Stimulated activated memory B cell treated with anti-CD40 and anti-IgM and Interleukin-4, amounts not matched to agents 10 μg/mL and 1 μg/mL and 100 μg/mL, for 72 hours (primary cell): ENCODE measurements at places on chromosomes 16 and 17.

- no peak for ATAC-seq
These were observed 194.4 kb upstream of the TOX3 start for GRCh38 chr16:52741351-52741750.

- peak; percentile 85 for ATAC-seq
These were observed 8.1 kb upstream of the KIFC3 start for GRCh38 chr16:57810197-57811031.

GRCh38 chr17:28622186-28622585 lies 8.2 kb upstream of the RSKR start:
- ATAC-seq: no peak

GRCh38 chr17:74394275-74394950 lies 27.1 kb downstream of the GPR142 start:
- no peak for ATAC-seq

DNA sequence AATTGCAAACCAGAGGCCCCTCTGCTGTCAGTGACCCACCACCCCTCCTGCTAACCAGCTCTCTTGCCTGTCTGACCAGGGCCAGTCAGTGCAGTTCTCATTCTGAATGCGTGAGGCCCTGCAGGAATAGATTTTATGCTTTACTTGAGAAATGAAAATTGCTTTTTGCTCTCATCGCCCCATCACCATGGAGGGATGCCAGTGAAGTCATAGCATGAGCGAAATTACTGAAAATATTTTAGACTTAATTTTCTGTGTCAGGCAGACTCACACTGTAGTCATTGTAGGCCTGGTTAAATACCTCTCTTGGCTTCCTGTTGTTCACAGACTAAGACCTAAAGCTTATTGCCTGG lies 490.5 kb upstream of the CDH5 start:
- ATAC-seq: no peak

DNA sequence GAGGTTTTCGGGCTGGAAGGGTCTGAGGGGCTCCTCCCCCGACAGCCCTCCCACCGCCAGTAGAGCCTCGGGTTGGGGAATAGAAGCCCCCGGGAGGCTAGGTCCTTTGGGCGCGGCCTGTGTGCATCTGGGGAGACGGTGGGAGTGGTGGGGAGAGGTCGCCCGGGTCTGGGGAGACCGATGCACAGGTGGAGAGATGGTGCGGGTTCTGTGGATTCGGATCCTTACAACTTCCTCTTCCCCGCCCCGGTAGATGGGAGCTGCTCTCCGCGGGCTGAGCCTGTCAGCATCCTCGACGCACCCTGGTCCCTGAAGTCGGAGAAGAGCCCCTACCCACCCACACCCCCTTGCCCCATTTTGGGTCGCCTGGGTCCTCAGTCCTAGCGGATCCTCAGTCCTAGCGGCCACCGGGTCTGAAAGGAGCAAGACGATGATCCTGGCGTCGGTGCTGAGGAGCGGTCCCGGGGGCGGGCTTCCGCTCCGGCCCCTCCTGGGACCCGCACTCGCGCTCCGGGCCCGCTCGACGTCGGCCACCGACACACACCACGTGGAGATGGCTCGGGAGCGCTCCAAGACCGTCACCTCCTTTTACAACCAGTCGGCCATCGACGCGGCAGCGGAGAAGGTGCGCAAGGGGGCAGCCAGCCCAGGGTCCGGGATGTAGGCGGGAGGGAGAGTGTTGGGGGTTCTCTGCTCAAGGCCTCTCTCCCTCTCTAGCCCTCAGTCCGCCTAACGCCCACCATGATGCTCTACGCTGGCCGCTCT lies 790 bp downstream of the BCKDK start:
- no peak for ATAC-seq

GRCh38 chr16:3094289-3095027 lies 4.6 kb downstream of the ZSCAN10 start:
- ATAC-seq: no peak

DNA sequence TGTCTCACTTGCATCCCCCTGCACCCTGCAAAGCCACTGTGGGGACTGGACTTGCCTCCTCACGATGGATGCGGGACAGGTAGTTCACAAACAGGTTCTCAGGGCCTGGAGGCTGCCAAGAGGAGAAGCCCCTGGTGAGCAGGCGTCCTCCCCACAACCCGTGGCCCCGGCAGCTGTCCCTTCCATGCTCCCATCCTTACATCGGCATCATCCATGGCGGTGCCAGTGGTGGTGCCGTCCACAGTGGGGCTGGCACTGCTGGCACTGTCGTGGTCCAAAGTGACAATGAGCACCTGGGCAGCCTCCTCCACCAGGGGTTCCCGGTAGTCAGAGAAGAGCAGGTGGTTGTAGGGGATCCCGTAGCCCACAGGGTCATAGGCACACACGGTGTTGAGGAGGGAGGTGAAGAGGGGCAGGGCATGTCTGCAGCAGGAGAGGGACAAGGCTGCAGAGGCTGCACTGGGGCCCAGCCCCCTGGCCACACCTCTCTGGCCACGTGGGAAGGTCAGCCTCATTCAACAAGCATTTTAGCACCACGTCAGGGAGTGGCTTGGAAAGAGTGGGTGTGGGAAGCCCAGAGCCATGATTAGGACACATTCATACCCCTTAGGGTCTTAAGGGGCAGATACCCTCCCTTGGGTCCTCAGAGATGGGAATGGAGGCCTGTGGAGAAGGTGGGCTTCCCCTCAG lies 12.6 kb downstream of the HID1 start:
- ATAC-seq: no peak

- ATAC-seq: no peak
These were observed 16.4 kb downstream of the DHODH start for GRCh38 chr16:72024862-72025382.

GRCh38 chr16:88764913-88765349 lies 20.1 kb downstream of the PIEZO1 start:
- no peak for ATAC-seq

- no peak for ATAC-seq
These were observed 43.9 kb downstream of the AATF start for GRCh38 chr17:36992701-36993100.

- ATAC-seq: no peak
These were observed 29.9 kb downstream of the AP1G1 start for GRCh38 chr16:71778780-71779179.

DNA sequence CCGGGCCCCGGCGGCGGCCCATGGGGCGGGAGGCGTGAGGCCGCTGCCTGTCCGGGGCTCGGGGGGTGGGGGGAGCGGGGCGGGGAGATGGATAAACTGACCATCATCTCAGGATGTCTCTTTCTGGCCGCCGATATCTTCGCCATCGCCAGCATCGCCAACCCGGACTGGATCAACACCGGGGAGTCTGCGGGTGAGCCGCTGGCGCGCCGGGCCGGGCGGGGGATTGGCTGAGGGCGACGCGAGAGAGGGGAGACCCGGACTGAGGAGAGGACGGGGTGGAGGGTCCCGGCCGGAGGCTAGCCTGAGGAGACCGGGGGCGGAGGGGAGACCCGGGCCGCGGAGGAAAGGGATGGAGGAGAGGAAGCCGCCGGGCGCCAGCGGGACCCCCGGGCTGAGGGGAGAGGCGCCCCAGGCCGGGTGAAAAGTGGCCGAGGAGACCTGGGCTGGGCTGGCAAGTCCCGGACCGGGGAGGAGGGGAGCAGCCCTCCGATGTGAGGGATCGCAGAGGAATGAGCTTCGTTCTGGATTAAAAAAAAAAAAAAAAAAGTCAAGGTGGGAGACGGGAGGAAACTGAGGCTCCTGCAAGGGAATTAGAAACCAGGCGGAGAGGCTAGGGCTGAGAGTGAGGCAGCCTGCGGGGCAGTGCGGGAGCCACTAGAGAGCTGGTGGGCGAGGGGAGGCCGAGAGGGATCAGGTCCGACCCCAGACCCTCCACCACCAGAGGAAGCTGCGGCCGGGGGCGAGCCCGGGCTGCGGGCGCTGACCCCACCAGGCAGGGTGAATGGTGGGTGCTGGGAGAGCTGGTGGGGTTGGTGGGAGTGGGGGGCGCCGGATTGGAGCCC lies 526 bp downstream of the MOSMO start:
- peak; percentile 63 for ATAC-seq

DNA sequence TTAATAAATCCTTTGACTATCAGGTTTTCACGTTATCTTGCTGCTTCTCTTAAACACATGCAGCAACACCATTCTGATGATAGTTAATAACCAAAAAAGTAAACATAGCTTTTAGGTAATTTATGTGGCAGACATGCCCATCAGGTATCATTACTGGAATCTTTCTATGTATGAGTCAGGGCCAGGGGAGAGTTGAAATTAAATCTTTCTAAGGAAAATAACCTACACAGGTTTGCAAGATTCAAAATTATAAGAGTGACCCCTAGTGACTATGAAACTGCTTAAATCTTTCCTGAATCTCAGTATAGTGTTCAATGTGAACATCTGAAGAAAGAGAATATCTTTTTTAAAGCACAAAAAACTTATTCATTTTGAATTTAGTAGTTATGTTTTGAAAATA lies 666.6 kb downstream of the CDH11 start:
- no peak for ATAC-seq

GRCh38 chr17:41258406-41258805 lies 3.2 kb downstream of the KRTAP9-9 start:
- no peak for ATAC-seq

DNA sequence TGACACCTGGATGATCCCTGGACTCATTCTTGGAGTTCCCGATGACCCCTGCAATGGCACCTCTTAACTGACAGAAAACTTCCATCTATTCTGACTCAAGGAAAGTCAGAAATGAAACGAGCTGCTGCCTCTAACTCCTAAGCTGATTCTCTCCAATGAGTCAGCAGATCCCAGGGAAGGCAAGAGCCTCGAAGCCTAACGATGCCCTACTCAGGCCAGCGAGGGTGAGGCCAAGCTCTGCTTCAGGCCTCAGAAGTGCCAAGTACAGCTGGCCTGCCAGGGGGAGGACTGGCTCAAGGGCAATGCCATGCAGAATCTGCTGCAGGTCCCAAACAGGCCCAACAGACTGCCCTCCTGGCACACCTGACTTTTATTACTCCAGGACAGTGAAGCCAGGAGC lies 36.3 kb downstream of the PLXDC1 start:
- no peak for ATAC-seq

DNA sequence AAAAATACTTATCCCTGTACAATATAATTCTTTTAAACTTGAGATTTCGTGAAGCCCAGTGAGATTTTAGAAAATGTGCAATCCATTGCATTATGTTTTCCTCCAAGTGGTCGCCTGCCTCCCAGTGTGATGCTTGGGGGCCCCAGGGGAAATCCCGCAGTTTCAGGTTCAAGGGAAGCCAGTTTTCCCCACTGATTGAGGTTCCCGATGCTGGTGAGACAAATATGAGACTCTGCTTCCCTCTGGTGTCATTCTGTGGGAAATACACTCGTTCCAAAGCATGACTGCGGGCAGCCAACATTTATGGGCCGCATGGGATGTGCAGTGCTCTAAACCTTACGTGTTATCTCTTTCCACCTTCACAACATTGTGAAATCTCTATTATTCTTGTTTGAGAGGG lies 200.8 kb downstream of the PRKCB start:
- no peak for ATAC-seq

DNA sequence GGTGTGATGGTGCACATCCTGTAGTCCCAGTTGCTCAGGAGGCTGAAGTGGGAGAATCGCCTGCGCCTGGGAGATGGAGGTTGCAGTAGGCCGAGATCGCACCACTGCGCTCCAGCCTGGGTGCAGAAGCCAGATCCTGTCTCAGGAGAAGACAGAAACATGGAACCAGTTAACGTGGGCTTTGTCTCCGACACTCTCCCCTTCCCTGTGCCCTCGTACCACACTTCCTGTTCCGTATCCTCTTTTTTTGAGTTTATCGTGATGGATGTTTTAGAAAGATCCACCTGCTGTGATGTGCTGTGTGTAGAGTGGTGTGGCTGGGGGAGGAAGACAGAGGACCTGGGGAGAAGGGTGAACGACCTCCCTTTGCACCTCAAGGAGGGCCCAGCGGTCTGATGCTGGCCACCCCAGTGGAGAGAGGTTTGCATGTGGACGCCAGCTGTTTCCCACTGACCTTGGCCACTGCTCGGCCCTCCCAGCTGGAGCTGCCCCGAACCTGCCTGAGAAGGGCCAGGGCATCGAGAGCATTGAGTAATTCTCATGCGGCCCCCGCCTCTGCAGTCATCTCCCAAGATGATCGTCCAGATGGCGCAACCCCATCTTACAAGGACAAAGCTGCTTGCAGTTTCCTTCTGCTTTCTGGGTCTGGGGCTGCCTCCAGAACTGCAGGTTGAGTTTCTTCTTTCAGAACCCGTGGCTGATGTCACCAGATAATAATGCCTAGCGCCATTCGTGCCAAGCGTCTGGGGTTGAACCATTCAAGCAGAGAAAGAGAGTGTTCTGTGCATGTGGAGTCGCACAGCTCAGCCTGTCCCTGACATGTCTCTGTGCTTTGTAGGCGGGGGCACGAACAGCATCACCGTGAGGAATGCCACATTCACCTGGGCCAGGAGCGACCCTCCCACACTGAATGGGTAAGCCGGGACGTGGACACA lies 126.3 kb downstream of the ABCC1 start:
- no peak for ATAC-seq

DNA sequence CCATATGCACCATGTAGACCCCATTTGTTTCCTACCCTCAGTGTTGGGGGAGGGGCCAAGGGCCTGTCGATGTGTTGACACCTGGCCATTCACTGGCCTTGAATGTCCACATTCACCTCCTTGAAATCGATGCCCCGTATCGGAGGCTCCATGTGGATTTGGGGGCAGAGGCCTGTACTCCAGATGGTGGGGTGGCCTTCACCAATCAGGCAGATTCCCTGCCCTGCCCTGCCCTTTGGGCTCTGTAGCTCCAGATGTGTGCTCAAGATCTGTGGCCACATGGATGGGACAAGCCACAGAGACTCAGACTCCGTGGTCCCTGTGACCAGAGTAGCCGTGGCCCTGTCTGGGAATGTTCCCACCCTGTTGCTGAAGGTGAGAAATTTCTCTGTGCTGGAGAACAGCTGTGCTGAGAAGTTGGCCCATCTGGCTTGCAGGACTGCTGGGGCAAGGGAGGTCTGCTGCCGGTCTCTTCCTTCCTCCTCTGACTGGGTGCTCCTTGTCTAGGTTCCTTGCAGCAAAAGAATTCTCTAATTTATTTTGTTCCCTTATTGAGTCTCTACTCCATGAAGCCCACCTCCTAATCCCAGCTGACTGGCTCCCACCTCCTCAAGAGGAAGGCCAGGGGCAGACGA lies 221.3 kb downstream of the SEC14L1 start:
- ATAC-seq: no peak

DNA sequence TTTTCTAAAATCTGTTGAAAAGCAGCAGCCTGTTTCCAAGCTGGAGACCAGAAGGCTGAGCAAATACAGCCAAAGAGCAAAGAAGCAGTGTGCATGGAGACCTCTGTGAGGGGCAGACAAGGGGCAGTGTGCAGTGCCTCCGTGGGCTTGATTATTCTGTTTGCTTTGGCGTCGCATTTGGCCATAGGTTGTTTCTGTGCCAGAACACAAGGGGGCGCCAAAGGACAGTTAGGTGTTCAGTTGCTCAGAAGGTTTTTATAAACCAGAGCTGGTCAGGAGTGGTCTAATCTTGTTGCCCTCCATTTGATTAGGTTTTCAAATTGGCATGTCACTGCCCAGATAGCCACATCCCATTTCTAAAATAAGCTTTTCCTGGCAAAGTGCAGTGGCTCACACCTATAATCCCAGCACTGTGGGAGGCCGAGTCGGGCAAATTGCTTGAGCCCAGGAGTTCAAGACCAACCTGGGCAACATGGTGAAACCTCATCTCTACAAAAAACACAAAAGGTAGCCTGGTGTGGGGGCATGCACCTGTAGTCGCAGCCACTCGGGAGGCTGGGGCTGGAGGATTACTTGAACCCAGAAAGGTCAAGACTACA lies 10.6 kb downstream of the MYH3 start:
- ATAC-seq: peak; percentile 24
